Foreskin keratinocyte (primary cell): ENCODE measurements at places on chromosomes 2 and 18. TPM values are rescaled to one million over a fixed set of nuclear protein-coding genes. Genes with fewer than 3 reads are reported as not detected.

IL1F10 gene
- 0.12 TPM in 1 of 2 replicates, not detected in the other for polyA plus RNA-seq

PTPN4 gene
- polyA plus RNA-seq, result 5.7 and 6.8 TPM in 2 replicates

GCG gene
- not detected in 2 replicates for polyA plus RNA-seq

MROH2A gene
- 0.11 and 0.49 TPM in 2 replicates for polyA plus RNA-seq

CNTNAP5 gene
- polyA plus RNA-seq, result not detected in 2 replicates

SERPINB3 gene
- polyA plus RNA-seq, result 0.49 and 0.58 TPM in 2 replicates
